ENCODE measurements at places on chromosomes 5 and 9.

GRCh38 chr9:92224177-92224576 is 69.3 kb downstream of the IARS1 start:
- no peak for DNase-seq

DNA sequence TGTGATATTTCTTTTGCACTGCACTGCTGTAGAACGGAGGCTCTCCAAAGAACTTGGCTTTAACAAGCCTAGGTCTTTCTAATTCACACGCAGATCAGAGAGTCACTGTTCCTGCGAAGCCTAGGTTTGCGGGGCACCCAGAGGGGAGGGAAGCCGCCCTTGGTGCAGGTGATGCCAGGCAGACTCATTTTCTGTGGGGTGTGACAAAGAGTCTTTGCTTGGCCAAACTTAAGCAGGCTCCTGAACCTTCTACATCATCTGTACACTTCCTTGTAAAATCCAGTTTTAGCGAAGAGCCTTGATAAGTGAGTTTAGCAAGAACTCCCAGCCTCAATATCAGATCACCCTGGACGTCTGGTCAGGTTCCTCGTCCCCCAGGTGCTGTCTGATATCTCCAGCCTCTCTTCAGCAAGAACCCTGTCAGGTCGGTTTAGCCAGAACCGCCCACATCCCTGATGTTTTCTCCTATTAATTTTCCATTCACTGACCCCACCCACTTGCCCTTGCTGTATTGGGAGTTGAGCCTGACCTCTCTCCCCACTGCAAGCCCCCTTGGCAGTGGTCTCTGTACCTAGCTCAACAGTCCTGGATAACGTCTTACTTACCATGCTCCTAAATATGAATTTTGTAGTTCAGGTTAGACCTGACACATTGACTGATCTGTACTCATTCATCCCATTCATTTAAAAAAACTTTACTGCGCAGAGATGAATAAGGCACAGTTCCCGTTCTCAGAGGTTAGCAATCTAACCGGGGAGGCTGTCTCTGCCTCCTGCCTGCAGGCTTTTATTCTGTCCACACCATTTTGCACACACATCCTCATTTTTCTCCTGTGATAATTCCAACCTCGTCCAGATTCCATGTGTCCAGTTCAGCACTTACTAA is 880 bp upstream of the UBAC1 start:
- peak; percentile 67 for DNase-seq

GRCh38 chr5:159667286-159667685 is 249.0 kb upstream of the ADRA1B start:
- no peak for DNase-seq

- DNase-seq = peak; percentile 26
Observed at GRCh38 chr5:151086905-151087360, 6.1 kb upstream of the TNIP1 start.

GRCh38 chr5:69113851-69114250 is 20.0 kb downstream of the SLC30A5 start:
- no peak for DNase-seq

DNA sequence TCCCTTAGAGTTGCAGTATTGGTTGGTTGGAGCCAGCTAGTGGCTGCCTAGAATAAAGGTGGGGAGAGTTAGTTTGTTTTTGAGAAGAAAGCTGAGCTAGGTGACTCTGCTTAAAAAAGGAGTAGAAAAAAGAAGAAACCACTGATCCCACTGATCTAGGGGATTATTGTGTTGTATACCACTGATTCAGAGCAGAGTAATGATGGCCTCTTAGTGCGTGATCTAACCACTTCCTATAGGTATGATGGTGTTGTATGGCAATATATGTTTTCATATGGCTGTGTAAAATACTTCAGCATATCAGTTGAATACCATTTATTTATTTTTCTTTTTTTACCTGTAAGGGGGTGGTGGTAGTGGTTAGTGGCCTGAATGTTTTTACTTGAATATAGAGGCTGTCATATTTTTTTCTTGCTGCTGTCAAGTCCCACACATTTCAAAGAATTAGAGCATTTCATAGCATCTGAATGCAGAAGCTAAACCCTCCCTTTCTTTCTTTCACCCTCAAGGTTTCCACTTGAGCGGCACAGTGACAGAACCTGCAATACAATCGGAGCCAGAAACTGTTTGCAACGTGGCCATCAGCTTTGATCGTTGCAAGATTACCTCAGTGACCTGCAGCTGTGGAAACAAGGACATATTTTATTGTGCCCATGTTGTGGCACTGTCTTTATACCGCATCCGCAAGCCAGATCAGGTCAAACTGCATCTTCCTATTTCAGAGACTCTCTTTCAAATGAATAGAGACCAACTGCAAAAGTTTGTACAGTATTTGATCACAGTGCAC is 140.3 kb downstream of the ZSWIM6 start:
- DNase-seq = no peak

DNA sequence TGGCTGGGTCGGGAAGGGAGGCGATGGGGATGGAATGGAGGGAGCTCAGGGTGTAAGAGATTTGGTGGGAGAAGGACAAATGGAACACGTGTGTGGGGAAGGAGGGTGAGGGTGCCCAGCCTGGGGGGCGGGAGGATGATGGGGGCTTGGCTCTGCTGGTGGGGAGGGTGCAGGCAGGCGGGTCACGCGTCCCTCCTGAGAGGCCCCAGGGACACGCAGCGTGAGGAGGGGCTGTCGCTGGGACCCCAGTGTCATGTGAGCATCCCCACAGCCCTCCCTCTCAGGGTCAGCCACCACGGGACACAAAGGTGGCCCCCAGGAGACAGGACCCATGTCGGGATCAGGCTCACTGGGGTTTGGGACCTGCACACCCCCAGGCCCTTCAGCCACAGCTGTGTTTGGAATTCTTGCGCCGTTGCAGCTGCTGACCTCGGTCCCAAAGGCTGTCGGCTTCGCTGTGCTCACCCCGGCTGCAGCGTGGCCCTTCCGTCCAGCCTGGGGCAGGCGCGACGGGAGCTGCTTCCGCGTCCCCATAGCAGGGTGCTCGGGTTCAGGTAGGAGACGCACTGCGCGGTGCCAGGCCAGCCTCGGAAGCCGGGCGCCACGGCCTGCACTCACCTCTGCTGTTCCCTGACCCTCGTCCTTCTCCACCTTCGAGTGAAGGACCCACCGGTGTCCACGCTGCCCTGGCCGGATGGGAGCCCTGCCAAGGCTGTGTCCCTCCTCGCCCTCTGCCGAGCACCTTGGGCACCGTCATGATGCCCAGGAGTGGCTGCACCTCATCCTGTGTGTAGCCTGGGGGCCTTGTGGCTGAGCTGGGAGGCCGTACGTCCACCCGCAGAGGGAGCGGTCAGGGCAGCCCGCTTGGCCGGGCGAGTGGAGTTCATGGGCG is 5.4 kb downstream of the SLC6A19 start:
- DNase-seq = no peak

DNA sequence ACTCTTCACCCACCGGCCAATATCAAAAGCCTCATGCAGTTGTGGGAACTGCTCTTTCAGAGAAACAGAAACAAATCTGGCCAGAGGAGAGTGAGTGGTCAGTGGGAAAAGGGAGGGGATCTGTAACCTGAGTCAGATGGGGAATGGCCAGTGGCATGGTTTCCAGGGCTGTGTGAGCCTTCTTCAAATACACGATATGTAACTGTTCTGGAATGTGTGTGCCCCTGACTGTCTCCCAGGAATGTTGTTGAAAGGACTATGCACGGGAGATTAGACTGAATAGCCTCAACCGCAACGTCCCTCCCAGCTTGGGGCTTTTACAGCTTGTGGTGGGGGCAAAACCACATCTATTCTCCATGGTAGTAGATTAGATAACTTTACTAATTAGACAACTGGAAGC is 60.8 kb downstream of the SH3TC2 start:
- peak; percentile 42 for DNase-seq

- DNase-seq = no peak
Observed at GRCh38 chr5:10106806-10107205, 142.9 kb downstream of the ATPSCKMT start.

GRCh38 chr5:150355791-150356190 is 1.7 kb upstream of the TCOF1 start:
- DNase-seq = no peak

- DNase-seq = no peak
Observed at GRCh38 chr5:102867992-102868662, 113.0 kb downstream of the PAM start.

DNA sequence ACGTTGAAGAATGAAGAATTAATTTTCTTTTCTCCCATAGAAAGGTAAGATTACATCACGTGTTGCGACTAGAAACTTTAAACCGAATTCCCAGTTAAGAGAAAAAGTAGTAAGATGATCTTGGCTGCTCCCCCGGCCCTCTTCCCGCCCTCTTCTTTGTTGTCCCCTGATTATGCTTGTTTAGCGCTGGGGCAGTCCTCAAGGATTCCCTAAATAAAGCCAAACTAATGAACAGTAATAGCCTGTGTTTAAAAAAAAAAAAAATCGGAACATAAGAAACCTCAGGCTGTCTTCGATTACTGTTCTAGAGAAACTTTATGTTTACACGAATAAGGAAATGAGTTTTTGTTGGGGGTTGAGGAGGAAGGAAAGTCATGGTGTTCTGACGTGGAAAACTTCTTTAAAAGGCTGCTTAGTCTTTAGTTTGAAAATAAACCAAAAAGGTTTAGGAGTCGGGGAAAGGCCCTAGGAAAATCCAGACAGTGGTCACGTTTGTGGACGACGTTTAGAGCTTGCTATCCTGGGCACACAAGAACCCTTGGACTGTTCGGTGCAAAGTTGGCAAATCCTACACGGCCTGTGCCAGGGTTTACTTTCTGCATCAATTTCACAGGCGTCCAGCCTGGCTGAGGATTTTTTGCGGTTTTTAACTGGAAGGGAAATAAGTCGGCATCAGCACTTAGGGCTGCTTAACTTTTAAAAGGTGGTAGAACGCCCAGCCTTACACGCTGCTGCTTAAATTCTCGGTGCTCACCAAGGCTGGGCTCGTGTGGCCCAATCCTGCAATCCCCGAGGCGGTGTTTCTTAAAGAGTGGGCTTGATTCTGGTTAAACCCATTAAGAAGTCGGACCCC is 1.1 kb upstream of the MAT2B start:
- DNase-seq = peak; percentile 78

DNA sequence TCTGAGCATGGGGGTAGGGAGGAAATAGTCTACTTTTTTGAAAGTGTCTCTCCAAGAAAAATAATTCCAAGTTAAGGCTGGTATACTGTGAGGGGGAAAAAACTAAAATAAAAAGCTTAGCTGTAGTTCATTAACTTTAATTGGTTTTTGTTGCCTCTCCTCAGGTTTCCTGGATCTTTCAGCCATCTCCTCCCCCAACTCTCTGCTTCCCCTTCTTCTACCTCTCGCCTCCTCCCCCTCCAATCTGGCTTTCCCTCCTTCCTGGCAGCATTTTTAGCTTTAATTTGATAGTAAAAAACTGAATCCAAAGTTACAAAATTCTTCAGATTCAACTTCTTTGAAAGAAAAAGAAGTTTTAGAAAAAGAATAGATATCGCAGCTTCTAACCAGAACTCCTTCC is 462.6 kb downstream of the CETN3 start:
- no peak for DNase-seq

- peak; percentile 56 for DNase-seq
Observed at GRCh38 chr9:88303721-88304451, 84.4 kb upstream of the SPIN1 start.

DNA sequence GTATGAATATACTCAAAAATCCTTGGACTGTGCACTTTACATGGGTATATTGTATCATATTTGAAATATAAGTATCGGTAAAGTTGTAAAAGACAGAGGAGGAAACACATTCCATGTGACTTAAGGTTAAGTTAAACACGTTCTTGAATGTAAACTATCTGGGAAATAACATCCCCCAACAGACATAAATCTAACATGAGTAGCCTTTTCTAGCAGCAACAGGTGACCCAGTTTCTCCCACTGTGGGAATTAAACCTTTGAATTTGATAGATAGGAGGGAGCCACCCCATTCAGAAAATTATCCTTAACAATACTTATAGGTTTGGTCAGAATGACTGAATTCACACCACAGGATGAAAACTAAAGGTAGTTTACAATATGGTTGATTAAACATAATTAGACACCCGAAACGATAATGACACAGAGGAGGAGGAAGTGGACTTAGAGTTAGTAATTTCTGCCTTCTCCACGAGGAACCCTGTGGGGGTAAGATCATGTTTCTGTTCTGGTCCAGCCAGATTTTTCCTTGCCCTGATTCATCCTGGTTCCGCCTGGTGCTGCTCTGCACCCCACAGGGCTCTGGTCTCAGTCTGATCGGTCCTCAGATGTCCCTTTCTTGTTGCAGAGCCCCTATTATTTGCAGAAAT is 84.6 kb upstream of the DNAH5 start:
- DNase-seq = no peak

- no peak for DNase-seq
Observed at GRCh38 chr5:81140441-81140840, 92.7 kb upstream of the CKMT2 start.

DNA sequence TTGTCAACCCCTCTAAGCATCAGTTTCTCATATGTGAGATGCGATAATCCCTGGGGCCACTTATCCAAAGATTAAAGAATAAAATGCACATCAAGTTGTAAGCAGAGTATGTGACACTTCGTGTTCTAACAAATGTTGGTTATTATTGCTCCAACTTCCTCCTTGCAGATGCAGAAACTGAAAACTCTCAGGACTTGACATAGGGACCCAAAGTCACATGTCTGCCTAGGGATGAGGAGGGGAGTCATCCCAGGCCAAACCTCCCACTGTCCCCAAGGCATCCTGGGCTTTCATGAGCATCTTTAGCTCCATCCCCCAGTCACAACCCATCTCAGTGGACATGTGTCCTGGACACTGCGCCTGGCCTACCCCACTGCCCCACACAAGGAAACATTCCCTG is 27.5 kb upstream of the SYK start:
- no peak for DNase-seq

GRCh38 chr5:34715711-34716110 is 59.6 kb downstream of the RAI14 start:
- no peak for DNase-seq

DNA sequence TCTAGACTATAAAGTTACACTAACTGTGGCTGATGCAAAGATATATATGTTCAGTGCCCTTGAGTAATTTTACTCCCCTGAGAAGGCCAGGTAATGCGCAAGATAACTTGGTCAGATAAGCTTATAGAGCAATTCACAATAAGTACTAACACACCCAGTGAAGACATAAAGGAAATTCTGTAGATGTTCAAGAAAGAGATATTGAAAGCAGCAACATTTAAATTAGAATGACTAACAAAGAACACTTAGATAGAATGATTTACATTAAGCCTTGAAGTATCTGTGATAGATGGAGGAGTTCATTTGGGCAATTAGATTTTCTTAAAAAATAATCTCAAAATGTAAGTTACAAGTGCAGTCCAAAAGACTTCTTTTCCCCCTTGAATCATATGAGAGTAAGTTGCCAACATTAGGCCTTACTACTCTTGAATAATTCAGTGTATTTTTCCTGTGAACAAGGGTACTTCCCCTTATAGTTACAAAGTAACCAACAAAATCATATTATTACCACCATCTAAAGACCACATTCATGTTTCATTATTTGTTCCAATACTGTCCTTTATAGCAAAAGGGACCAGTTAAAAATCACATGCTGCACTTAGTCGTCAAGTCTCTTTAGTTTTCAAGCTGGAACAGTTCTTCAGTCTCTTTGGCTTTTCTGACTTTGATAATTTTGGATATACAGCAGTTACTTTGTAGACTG is 44.4 kb upstream of the ELOVL7 start:
- DNase-seq = no peak

- no peak for DNase-seq
Observed at GRCh38 chr9:132820169-132820944, 57.7 kb downstream of the AK8 start.

GRCh38 chr9:137088121-137088520 is 1.3 kb downstream of the MAN1B1 start:
- DNase-seq = no peak
